ENCODE measurements at places on chromosomes 11 and 22. TPM values are rescaled to one million over a fixed set of nuclear protein-coding genes. Genes with fewer than 3 reads are reported as not detected.

The CHRM1 gene
- total RNA-seq: 0.08 TPM

The BRSK2 gene
- total RNA-seq: 6.3 TPM

The FAM181B gene
- 0.04 TPM for total RNA-seq

The SAA2 gene
- total RNA-seq: not detected

The MUC6 gene
- total RNA-seq: 0.01 TPM
